DMS153 (cell line): ENCODE measurements at places on chromosomes 3 and 15.

GRCh38 chr15:34014556-34014955, 24.4 kb downstream of the AVEN start:
- no peak for DNase-seq

GRCh38 chr3:188824566-188824965, 347.2 kb upstream of the TPRG1 start:
- no peak for DNase-seq

DNA sequence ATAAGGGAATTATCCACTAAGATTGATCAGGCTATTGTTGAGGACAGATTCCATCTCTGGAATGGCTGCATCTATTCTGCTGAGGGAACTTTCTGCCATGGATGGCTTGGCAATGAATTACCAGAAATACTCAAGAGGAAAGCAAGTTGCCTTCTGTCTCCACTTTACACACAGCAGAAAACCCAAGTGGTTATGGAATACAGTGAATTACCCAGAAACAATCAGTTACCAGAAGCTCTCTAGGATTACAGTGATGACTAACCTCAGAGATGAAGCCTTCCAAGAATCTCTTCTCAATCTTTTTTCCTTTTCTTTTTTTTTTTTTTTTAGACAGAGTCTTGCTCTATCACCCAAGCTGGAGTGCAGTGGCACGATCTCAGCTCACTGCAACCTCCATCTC, 183.3 kb downstream of the WDR76 start:
- DNase-seq, result no peak

- no peak for DNase-seq
These were observed 102.9 kb downstream of the LRRN1 start for GRCh38 chr3:3902161-3902560.

- no peak for DNase-seq
These were observed 103.5 kb downstream of the CBLB start for GRCh38 chr3:105765308-105765639.

- no peak for DNase-seq
These were observed 92.1 kb upstream of the GADL1 start for GRCh38 chr3:30986551-30986950.

GRCh38 chr3:146747928-146748327, 142.8 kb upstream of the PLSCR5 start:
- no peak for DNase-seq

DNA sequence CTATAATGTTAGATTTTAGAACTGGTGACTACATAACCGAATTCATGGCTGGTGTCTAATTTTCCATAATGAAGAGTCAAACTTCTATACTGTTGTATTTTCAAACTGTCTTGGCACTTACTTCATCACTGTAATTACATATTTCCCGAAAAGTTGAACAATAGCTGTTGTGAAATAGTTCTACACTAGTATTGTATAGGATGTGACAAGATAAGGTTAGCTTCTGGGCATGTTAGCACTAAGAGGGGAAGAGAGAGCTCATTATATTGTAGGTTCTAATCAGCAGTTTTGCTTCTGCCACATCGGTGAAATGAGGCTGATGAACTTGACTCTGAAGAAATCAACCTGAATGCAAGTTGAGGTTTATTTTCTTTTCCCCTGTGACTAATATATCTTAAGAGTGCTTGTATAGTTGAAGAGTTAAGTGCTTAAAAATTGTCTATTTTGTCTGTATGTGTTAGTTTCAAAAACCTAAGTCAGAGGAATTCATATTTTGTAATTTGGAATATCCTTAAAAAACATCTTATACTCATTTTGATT, 8.9 kb downstream of the GYG1 start:
- no peak for DNase-seq

GRCh38 chr3:193809106-193809505, 216.1 kb downstream of the OPA1 start:
- no peak for DNase-seq

DNA sequence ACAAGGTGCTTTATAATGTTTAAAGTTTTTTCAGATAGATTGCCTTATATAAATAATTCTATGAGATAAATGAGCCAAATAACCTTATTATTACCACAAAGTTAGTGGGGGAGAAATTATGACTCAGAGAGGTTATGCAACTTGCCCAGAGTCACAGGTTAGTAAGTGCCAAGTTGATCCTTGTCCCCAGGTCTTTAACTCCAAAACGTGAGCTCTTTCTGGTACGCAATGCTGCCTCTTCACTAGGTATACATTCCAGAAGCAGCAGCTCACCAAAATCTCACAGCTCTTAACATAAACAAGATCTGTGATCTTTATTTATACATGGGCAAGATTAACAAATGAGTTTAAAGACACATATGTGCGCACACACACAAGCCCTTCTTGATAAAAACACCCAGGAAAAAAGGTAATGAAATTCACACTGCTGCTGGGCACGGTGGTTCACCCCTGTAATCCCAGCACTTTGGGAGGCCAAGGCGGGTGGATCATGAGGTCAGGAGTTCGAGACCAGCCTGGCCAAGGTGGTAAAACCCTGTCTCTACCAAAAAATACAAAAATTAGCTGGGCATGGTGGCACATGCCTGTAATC, 59.8 kb upstream of the NR2F2 start:
- DNase-seq, result no peak

- DNase-seq, result no peak
These were observed 239.5 kb downstream of the NAALADL2 start for GRCh38 chr3:175098644-175099043.

DNA sequence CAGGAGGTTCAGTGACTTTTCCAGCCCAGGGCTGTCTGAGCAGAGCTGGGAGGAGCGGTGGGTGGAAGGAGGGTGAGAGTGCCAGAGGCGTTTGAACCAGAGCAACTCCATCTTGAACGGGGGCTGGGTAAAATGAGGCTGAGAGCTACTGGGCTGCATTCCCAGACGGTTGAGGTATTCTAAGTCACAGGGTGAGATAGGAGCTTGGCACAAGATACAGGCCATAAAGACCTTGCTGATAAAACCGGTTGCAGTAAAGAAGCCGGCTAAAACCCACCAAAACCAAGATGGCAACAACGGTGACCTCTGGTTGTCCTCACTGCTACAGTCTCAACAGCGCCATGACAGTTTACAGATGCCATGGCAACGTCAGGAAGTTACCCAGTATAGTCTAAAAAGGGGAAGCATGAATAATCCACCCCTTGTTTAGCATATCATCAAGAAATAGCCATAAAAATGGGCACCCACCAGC, 60.2 kb downstream of the ABTB1 start:
- DNase-seq, result no peak

DNA sequence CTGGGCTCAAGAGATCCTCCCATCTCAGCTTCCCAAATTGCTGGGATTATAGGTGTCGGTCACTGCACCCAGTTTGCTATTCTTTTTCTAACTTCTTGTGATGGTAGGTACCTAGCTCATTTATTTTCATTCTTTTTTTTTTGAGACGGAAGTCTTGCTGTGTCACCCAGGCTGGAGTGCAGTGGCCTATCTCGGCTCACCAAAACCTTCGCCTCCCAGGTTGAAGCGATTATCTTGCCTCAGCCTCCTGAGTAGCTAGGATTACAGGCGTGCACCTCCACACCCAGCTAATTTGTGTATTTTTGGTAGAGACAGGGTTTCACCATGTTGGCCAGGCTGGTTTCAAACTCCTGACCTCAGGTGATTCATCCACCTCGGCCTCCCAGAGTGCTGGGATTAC, 30.1 kb upstream of the RAD51 start:
- DNase-seq, result no peak

DNA sequence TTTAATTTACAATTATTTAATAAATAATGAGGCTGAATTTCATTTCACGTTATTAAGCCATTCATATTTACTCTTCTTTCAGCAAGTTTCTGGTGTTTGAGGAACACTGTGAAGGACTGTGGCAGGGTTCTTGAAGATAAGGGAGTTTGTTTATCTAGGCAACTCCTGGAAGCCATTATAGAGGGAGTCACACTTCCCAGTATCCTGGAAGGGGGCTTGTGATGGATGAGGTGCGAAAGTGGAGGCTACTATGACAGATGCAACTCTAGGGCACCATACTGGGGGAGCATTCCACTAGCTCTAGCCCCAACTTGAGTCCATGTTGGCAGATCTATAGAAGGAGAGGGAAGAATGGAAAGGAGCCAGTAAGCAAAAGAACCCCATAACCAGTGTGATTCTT, 14.4 kb downstream of the CNOT10 start:
- no peak for DNase-seq
